Activated CD4-positive, alpha-beta T cell treated with anti-CD3 and anti-CD28 coated beads for 36 hours (primary cell): ENCODE measurements at places on chromosomes 16 and 17.
A peak's percentile ranks its signal among the peaks of the same experiment; 100 is the strongest.

DNA sequence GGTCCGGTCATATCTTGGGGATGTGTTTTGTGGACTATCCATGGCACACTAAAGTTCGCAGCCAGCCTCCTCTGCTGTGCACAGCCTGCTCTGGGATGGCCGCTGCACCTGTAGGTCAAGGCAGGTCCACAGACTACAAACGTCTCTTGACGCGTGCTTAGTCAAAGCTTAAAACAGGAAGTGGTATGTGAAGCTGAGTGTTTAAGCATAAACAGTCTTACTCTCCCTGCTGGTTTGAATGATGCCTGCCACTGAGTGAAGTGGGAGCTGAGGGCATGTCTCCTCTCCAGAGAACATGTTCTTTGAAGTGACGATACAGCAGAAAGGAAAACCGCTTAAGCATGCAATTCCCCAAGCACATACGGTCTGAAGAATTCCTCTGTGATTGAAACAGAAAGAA, 365.6 kb downstream of the SLC39A11 start:
- peak; percentile 58 for DNase-seq

GRCh38 chr16:68382296-68382718, 66.0 kb downstream of the SMPD3 start:
- DNase-seq = no peak

- DNase-seq = peak; percentile 60
Measured at GRCh38 chr16:1297018-1297696, 12.3 kb upstream of the UBE2I start.

- no peak for DNase-seq
Measured at GRCh38 chr17:73875346-73875745, 231.1 kb upstream of the SDK2 start.

- DNase-seq = peak; percentile 76
Measured at GRCh38 chr16:57235128-57236021, 9.7 kb upstream of the ARL2BP start.

GRCh38 chr17:78883089-78883532, 19.9 kb downstream of the CEP295NL start:
- DNase-seq = peak; percentile 18
